ENCODE measurements at places on chromosomes 1 and 21. TPM values are rescaled to one million over a fixed set of nuclear protein-coding genes. Genes with fewer than 3 reads are reported as not detected.
A peak's percentile ranks its signal among the peaks of the same experiment; 100 is the strongest.

TMEM61 gene
- total RNA-seq, result not detected

DNA sequence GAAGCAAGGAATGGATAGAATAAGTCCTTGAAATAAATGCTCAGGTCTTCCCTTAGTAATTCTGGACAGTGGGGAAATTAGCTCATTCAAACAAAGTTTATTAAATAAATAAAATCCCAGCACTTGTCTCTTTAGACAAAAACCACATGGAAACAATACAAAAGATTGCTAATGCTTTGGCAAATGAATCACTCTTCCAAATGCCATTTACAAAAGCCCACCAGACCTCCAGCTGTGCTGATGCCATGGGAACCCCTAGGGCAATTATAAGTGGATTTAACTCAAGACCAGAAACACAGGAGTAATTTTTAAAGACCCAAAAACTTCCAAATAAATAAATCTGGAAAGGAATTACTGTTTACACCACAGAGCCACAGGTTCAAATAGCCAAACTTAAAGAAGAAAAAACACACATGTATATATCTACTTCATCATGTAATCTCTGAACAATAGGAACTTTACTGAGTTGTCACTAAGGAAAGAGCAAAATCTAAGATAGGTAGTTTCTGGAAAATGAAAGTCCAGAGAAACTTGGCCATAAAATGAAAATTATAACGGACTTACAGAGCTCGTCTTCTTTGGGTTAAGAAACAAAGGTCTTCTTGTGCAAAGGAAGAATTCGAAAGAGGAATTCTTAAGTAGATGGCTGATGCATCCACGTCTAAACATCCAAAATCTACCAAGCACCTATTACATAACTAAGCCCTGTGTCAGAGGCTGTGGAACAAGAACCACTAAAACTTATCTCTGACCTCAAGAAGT lies 399.4 kb downstream of the SMYD3 start:
- no peak for DNase-seq

- DNase-seq, result no peak
Observed at GRCh38 chr1:224435318-224435763, 744 bp upstream of the WDR26 start.

JAK1 gene
- 507 TPM for total RNA-seq

DNA sequence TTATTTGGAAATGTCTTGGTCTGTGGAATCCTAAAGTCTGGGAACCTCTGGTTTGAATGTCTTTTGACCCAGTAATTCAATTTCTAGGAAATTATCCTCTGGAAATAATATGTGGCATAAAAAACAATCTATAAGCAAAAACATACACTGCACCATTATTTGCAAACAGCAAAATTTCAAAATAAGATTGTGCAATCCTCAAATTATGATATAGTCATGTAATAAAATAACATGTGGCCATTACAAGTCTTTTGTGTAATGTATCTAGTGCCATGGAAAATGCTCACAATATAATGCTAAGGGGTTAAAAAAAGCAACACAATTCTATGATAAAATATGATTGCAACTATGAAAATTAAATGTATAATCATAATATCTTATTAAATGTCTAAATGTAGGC lies 312.9 kb upstream of the RUNX1 start:
- DNase-seq, result no peak

GRCh38 chr1:203202431-203203245 lies 16.1 kb upstream of the CHI3L1 start:
- no peak for DNase-seq

DNA sequence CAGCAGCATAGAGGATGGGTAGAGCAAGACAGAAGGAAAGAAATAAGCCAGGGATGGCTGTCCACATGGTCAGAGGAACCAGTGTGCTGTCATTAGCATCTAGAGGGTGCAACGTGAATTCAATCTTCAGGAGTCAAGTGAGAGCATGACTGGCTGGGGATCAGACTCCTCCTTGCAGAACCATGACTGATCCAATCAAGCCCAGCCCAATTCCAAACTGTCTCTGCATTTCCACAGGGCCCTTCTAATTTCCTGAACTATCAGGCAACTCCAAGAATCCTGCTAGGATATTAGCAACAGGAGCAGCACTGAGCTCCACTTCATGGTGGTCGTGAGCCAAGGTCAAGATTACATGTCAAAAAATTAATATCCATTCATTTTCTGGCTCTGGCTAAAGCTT lies 166.8 kb upstream of the CAMK1G start:
- no peak for DNase-seq

TFF2 gene
- not detected for total RNA-seq

- no peak for DNase-seq
Observed at GRCh38 chr1:209383422-209383821, 200.1 kb upstream of the CAMK1G start.

GRCh38 chr1:185813401-185813979 lies 79.3 kb downstream of the HMCN1 start:
- DNase-seq, result no peak

GRCh38 chr1:6503884-6504602 lies 12.6 kb upstream of the PLEKHG5 start:
- DNase-seq, result no peak

DNA sequence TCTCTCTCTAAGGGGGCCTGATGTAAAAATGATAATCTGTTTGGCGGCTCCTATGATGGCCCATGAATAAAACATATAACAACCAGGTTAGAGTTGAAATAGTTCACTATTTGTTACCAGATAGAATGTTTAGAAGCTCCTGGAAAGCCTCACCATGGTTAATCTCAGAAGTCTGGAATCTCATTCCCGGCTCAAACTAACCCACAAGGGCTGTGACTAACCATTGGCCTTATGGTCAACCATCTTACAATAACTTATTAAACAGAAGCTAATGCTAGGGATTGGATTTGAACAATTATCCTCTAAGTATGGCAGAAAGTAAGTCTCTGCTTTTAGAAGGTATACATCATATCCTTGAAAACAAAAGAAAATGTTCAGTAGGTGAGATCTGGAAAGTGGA lies 134.1 kb upstream of the ADGRL2 start:
- no peak for DNase-seq

DCDC2B gene
- not detected for total RNA-seq

- peak; percentile 55 for DNase-seq
Observed at GRCh38 chr1:6245869-6246496, 2.0 kb downstream of the HES3 start.

GRCh38 chr1:111882559-111882958 lies 106.9 kb downstream of the KCND3 start:
- no peak for DNase-seq

NR5A2 gene
- not detected for total RNA-seq

DNA sequence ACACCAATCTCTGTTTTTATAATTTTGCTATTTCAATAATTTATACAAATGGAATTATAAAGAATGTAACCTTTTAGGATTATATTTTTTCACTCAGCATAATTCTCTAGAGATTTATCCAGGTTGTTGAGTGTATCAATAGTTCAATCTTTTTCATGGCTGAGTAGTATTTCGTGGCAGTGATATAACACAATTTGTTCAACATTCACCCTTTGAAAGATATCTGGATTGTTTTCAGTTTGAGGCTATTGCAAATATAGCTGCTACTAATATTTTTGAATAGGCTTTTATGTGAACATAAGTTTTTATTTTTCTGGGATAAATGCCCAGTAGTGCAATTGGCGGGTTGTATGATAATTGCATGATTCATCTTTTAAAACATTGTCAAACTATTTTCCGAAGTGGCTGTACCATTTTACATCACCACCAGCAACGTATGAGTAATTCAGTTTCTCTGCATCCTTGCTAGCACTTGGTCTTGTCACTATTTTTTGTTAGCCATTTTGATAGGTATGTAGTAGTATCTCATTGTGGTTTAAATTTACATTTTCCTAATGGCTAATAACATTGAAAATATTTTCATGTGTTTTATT lies 55.6 kb upstream of the ABCD3 start:
- DNase-seq, result no peak
